ENCODE measurements at places on chromosomes 2 and 18.

- no peak for DNase-seq
Observed at GRCh38 chr2:170362871-170363631, 185.1 kb downstream of the MYO3B start.

DNA sequence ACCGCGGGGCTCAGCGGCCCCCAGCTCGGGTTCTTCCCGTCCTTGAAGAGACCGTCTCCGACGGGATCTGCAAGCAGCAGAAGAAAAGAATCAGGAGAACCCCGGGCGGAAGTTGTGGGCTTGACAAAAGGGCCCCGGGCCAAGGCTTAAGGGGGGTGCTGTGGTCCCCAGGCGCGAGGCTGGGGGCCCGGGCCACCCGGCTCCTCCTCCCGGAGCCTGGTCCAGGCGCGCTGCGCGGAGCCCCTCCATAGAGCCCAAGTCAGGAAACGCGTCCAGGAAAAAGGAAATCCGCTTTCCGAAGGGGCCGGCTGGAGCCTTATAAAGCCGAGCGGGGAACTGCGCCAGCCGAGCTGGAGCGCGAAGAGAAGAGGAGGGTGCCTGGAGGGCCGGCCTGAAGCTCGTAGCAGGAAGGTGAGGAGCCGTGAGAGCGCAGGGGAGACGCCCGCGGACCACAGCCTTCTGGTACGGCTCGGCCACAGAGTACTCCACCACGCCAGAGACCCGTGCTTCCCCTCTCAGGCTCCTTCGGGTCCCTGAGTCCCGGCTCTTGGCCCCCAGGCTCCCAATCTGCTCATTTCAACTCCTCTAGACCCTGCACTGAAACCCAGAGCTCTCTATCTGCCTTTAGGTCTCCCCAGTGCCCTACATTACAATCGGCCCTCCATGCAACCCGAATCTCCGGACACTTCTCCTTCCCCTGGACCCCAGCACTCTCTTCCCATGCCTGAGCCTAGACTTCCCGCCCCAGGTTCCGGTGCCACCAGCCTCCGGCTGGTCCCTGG is 554 bp downstream of the FEV start:
- DNase-seq: no peak

DNA sequence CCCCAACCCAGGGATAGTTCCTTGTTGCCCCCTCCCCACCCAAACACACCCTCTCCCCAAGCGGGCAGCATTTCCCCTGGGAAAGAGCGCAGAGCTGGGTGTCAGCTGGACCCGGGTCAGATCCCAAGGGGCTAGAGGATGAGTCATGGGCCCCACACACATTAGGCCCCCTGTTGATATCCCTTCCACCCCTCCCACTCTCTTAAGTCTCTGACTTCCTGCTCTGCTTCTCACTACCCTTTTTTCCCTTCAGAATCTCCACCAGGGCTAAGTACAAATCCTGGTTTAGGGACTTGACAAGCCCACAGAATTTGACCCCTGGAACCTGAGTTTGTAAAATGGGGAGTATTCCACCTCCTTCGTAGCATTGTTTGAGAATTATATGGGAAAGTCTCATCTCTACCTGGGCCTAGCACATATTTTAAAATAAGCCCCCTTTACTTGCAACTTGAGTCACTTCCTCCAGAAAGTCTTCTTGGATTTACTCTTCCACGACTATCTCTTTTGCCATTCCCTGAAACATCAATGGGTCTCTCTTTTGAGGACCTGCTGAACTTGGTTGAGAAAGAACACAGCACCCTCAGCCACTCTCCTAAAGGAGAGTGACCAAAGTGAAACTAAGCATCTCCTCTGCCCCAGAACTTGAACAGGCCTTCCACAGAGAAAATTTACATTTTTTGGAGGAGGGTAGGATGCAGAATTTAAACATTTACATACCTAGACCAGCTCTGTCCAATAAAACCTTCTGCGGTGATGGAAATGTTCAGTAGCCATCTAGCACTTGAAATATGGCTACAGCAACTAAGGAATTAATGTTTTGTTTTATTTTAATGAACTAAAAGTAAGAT is 4.7 kb downstream of the RTKN start:
- DNase-seq: no peak

GRCh38 chr2:134201533-134201932 is 52.3 kb upstream of the MGAT5 start:
- DNase-seq: no peak

DNA sequence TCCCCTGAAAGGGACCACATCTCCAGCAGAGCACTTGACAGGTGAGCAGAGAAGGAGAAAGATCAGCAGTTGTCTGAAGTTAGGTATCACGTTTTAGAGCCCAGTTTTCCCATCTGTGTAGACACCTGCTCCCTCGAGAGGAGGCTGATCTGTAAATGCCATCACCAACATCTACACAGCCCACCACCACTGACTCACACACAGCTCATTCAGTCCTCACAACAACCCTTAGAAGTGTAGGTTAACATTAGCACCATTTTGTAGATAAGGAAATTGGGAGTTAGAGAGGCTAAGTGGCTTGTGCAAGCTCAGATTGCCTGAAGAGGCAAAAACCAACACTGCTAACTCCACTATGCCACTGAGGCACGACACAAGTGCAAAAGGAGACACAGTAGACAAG is 37.2 kb upstream of the STAT1 start:
- DNase-seq: no peak

DNA sequence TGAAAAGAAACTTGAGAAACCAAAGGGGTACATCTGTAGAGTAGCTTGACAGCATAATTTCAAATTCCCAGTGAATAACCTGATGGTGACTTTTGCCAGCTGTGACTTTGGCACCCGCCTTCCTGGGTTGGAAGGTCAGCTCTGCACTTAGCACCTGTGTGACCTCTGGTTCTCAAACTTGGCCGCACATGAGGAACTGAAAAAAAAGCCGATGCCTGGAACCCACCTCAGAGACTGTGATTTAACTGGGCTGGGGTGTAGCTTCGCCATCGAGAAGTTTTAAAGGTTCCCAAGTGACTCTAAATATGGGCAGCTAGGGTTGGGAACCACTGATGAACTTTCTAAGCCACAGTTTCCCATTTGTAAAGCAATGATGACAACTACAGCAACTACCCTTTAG is 6.5 kb downstream of the EFEMP1 start:
- DNase-seq: no peak

DNA sequence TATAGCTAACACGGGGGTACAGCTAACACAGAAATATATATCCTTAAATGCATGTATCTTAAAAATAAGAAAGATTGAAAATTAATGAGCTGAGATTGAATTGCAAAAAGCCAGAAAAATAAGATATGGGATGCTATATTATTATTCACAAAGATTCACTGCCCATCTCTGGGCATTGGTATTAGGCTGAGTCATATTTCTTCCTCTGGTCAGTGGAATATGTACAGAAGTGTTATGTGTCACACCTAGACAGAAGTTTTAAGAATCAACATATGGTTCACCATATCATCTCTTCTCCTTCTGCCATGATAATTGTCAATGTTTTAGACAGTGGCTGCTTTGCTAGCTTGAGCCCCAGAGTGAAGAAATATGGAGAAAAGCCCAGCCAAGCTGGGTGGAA is 14.0 kb upstream of the MCFD2 start:
- no peak for DNase-seq

- no peak for DNase-seq
Observed at GRCh38 chr18:62080172-62080900, 106.5 kb downstream of the PIGN start.

Measured in SHP77 (cell line).